ENCODE measurements at places on chromosomes 13 and 19.

DNA sequence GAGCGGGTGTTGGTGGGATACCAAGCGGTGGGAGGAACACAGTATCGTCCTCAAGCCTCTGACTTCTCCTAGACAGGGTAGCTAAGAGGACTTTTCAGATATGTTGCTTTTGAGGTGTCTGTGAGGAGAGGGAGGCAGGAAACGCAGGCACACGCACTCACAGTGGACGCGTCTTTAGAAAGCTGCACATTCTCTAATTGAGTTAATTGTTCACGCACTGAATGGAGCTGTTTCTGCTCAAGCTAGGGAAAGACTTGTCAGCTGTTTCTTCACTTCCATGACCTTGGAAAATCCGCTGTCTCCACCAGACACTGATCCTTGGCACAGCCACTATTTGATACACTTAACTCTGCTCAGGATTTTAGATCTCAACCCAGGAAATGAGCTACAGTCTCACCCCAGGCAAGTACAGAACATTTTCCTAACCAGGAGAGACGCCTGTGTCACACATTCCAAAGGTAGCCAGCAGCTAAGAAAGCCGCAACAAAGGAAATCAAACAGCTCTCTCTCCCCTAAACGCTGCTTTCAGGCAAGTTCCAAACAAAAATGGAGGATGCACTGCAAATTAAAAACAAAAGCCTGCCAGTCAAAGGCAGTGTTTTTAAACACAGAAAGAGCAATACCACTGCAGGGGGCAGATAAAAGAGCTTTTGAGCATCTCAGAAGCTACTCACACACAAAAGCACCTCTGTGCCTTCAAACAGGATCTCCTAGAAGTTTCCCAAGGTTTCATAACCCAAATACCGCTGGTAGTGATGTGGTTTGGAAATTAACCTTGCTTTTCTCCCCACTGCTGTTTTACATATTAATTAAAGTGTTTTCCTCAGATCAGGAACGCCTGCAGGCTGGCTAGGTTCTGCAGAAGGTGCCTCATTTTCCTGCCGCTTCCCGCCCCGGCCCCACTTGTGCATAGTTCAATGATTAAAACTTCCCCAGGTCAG, 57.3 kb downstream of the IRS2 start:
- no peak for DNase-seq

GRCh38 chr13:110661256-110661655, 44.7 kb downstream of the CARS2 start:
- no peak for DNase-seq

GRCh38 chr19:5717215-5717935, 2.6 kb downstream of the LONP1 start:
- DNase-seq: no peak

- no peak for DNase-seq
Observed at GRCh38 chr13:75372923-75373841, 108.8 kb downstream of the TBC1D4 start.

DNA sequence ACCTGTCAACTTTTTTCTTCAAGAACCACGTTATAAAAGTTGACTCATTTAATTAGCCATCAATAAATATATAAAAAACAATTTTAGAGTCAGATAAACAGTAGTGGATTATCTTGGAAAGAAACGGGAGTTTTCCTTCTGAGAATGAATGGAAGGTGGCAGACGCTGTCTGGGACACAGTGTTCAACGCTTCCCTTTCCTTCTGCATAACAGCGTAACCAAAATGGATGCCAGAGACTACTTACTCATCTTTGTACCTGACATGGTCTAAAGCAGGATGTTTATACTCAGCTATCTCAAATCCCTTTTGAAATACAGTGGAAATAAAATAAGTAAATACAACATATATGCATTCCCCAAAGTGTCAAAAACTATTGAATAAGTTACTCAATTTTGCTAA, 195.2 kb downstream of the LHFPL6 start:
- DNase-seq: no peak
